Stimulated activated CD4-positive, alpha-beta T cell treated with anti-CD3 and anti-CD28 coated beads, Interleukin-4, amount 100 ng/mL, for 24 hours (primary cell): ENCODE measurements at places on chromosomes 1 and 21.

GRCh38 chr1:100353071-100353801 lies 930 bp downstream of the CDC14A start:
- DNase-seq, result peak; percentile 38

- DNase-seq, result peak; percentile 51
Observed at GRCh38 chr1:30757352-30758120, at the start of gene LAPTM5. Gene LAPTM5, minus strand, starts transcription at chr1:30757774. Its CDS starts 29 bp downstream, at chr1:30757745.

GRCh38 chr1:173405281-173405680 lies 71.9 kb upstream of the PRDX6 start:
- no peak for DNase-seq

GRCh38 chr21:37383086-37383485 lies 16.5 kb downstream of the DYRK1A start:
- DNase-seq, result no peak

GRCh38 chr21:46111193-46111571 lies 13.3 kb downstream of the COL6A2 start:
- DNase-seq, result no peak

- DNase-seq, result no peak
Observed at GRCh38 chr1:97919585-97920261, 1.1 kb downstream of the DPYD start.

- DNase-seq, result no peak
Observed at GRCh38 chr1:230314142-230314470, 112.0 kb downstream of the PGBD5 start.

DNA sequence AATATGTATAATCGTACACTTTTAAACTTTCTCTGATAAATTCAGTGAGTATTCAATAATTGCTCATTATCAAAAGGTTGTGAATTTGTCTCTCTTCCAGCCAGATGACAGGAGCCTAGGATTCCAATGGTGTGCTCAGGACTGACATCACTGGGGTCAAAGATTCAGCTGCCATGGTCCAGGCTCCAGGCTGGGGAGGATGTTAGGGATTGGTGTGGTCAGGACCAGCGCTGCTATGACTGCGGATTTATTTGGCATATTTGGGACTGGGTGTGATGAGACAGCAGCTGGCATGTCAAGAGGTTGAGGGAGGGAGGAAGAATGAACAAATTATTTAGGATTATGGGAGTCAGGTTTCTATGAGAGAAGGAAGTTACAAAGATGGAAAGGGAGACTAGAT lies 48.2 kb upstream of the ABCA4 start:
- DNase-seq, result no peak
